Lower lobe of right lung (tissue), 2 donors: ENCODE measurements at places on chromosomes 11 and 22. TPM values are rescaled to one million over a fixed set of nuclear protein-coding genes. Genes with fewer than 3 reads are reported as not detected.

Gene GAL
- not detected for total RNA-seq

Gene RAB39A
- 3.1 TPM for total RNA-seq

Gene ACTN3
- total RNA-seq = 0.24 TPM

Gene BIRC3
- 17.8 TPM for total RNA-seq

Gene FREY1
- total RNA-seq = 0.53 TPM

Gene CD44
- 613 TPM for total RNA-seq
